Right lobe of liver (tissue), 6 donors: ENCODE measurements at places on chromosomes 4 and X.

- peak; percentile 90 for DNase-seq
Observed at GRCh38 chrX:1453951-1454785, 1.5 kb upstream of the ASMTL start.

GRCh38 chr4:47315346-47315745 lies 148.2 kb downstream of the COMMD8 start:
- no peak for DNase-seq

- no peak for DNase-seq
Observed at GRCh38 chr4:173490817-173491528, 39.1 kb downstream of the HAND2 start.

DNA sequence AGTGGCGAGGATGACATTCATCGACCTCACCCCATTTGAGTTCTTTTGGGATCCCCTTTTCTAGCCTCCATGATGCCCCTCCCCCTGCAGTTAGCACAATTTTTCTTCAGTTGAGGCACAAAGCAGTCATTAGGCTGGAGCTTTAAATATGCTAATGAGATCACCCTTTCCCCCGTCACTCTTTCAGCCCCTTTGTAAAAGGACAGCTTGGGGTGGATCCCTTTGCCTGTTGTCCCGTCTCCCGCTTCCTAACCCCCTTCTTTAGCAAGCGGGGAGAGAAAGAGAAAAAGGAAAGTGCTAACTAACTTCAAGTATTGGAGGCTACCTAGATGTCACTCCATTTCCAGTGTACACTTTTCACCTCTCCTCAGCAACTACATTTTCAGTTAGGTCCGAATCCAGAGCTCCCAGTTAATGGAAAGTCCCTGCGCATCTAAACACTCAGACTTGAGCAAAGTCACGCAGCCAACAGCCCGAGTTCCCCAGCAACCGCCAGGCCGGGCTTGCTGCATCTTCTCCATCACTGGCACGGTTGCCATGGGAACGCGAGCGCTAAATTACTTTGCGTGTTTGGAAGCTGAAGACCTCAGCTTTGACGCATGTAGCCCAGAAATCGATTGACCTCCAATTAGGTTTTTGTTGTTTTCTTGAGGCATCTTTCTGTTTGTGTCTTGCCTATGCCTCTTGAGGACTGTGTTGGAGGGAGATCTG lies 76.8 kb downstream of the RTL5 start:
- DNase-seq: no peak

- no peak for DNase-seq
Observed at GRCh38 chrX:150456941-150457340, 93.8 kb downstream of the MAMLD1 start.

GRCh38 chrX:2401590-2402360 lies 99.0 kb downstream of the DHRSX start:
- no peak for DNase-seq

DNA sequence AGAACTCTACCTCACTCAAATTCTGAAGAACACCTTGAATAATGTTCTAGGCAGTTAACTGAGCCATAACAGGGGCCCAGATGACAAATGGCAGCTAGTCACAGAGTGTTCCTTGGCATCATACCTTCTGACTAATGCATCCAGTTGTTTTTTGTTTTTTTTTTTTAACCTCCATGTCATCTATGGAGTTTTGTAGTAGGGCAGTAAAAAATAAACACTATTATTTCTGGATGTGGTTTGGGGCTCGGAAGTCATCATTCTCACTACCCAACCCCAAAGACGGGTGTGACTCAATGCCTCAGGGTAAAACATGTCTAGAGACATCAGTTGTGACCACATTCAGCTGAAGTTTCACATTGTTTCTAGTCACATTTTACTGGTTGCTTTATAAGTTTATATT lies 31.2 kb upstream of the MCF2 start:
- DNase-seq: no peak

DNA sequence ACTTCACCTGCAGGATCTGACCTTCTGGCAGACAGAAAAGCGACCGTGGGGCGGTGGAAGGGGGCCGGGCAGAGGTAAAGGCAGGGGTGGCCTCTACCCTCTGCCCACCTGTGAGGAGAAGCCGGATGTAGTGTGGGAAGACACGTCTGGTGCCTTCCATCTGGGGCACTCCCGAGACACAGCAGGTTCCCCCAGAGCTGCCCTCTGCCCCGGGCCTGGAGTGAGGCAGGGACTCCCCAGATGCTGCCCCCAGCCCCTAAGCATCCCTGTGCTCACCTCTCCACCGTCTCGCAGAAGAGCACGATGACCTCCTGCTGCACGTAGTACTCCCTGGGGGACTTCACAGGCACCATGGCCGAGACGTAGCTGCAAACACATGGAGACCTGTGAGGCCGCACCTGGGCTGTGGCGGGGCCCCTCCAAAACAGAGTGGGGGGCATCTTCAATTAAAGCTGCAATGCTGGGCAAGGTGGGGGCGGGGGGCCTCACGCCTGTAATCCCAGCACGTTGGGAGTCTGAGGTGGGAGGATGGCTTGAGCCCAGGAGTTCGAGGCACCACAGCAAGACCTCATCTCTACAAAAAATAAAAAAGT lies 75.3 kb upstream of the MXD4 start:
- no peak for DNase-seq

DNA sequence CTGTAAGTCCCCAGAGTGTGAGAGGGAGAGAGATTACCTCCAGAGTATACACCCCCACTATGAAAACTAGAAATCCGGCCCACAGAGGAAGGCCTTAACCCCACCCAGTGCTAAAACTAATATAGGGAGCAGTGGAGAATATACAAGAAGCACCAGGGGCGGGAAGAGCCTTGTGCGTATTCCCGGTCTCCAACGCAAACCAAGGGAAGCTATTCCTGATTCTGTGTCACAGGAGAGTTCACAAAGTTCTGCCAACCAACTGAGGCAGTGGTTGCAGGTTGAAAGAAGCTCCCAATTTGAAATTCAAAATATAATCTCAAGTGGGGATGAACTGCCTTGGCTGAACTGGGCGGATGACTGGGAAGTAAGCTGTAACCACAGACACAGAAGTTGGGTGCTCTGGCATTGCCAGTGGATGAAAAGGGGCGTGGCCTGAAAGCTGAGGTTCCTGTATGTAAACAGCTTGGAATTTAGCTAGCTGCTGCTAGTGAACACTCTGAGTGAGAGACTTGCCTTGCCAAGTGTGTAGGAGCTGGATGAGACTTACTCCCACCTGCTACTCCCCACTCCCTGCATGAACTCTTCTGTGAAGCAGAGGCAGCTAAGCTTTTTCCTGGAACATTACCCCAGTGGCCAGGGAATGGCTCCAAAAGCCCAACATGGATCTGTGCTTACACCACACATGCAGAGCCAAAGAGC lies 32.7 kb downstream of the ELF2 start:
- peak; percentile 48 for DNase-seq

GRCh38 chr4:20037745-20038144 lies 214.0 kb upstream of the SLIT2 start:
- DNase-seq: no peak

GRCh38 chrX:44903107-44903506 lies 30.1 kb downstream of the KDM6A start:
- DNase-seq: no peak

DNA sequence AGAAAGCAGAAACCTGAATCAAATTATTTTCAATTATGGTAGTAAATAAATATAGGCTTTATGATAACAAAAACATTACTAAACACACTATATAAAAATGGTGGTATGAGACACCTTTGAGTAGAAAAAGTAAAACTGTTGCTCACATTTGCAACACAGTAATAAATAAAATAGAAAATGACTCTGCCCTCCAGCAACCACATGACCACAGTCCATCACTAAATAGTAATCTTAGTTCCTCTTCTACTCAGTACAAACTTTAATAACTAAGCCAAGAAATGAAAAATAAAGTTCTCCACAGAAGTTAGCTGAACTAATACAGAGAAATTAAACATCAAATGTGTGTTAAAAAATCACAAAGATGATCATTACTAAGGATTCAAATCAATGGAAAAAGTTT lies 108.5 kb downstream of the ADGRA3 start:
- no peak for DNase-seq

GRCh38 chrX:153673428-153674218 lies at the start of gene PNCK:
Gene PNCK, minus strand, starts transcription at chrX:153673813. Its CDS starts 737 bp downstream, at chrX:153673076.
- no peak for DNase-seq

- DNase-seq: no peak
Observed at GRCh38 chr4:177187371-177187770, 122.3 kb upstream of the NEIL3 start.

GRCh38 chr4:145011636-145012035 lies 86.4 kb downstream of the ANAPC10 start:
- no peak for DNase-seq

DNA sequence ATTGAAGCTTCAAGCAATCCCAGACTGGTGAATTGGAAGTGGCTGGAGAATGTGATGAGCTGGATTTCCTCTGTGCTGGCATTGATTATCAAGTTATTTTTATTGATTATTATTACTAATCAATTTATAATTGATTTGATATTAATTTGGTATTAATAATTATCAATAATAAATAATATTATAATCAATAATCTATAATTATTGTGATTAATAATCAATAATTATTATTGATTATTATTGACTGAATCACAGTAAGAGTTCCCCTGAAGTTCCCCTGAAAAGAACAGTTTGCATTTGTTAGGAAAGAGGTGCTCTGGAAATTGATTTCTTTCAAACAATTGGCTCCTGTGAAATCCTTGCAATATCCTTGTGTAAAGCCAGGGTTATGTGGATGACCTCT lies 7.5 kb upstream of the FAM9A start:
- no peak for DNase-seq

DNA sequence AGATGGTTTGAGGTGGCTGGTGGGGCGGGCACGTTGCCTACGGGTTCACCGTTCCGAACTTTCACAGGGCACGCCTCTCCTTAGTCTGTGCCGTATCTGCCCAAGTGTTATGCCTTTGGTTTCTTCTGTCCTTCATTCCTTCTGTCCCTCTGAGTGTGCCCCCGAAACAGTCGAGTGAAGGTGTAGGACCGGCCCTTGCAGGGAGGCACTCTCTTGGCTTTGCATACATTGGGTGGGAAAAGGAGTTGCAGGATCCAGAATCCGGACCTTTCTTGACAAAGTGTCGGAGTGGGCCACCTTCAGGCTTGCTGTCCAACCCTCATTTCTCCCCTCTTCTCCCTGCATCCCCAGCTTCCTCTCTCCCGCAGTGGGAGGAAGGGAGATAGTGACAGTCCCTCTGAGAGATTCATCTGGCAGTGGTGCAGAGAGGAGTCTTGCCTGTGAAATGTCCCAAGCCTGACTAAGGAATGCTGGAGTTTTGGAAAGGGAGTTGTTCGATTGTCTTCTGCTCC lies 569 bp downstream of the ARFIP1 start:
- no peak for DNase-seq

DNA sequence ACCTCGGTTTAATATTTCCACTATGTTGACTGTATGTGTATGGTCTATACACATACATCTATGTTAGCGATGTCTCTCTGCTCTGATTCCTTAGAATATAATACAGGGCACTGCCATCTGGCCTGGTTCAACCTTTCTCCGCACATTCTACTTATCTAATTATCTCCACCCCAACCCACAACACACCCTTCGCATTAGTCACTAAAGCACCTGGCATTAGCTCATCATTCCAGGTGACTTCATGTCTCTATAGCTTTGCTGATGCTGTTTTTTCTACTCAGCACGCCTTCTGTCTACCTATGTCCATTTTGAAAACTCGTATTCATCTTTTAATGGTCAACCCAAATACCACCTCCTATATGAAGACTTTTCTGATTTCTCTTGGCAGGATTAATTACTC lies 425.2 kb upstream of the RASGEF1B start:
- no peak for DNase-seq

DNA sequence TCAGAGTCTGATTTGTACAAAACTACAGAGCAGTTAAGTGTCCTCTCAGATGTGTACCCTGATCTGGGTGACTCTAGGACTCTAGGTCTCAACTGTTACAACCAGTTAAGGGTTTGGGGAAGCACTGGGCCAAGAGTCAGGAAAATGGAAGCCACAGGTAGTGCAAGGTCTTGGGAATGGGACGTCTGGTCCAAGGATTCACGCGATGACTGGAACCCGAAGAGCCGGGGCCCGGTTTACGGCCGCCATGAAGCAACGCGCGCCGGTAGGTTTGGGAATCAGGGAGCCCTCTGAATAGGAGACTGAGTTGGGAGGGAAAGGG lies 321 bp upstream of the HPRT1 start:
- no peak for DNase-seq

DNA sequence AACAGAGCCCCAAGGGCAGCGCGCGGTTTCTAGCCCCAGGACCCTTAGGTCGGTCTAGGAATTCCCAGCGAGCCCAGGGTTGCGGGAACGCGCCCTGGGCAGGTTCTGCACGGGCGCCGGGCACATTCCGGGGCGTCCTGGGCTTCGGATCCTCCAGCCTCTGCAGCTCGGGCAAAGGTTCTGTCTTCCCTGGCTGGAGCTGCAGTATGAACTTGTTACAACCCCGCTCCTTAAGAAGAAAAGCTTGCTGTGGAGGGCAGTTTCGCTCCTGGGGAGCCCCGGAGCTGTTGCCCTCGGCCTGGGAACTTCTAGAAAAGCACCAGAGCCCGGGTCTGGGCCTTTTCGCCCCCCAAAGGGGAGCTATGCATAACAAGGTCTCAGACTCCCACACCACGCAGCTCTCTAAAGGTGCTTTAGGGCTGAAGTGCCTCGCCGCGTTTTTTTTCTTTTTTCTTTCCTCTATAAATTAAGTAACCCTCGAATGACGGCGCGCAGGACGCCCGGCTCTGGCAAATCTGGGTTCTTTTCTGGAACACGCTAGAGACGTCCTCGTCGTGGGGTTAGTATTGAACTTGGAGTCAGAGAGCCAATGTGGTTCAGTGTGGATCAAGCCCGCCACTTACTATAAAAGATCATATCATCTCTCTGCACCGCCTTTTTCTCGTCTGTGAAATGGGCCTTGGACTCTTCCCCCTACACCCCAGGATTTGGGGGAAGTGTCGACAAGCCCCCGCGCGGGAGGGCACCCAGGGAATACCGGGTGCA lies 5.7 kb downstream of the MSX1 start:
- DNase-seq: no peak

- no peak for DNase-seq
Observed at GRCh38 chr4:146347822-146348221, 133.5 kb downstream of the REELD1 start.

DNA sequence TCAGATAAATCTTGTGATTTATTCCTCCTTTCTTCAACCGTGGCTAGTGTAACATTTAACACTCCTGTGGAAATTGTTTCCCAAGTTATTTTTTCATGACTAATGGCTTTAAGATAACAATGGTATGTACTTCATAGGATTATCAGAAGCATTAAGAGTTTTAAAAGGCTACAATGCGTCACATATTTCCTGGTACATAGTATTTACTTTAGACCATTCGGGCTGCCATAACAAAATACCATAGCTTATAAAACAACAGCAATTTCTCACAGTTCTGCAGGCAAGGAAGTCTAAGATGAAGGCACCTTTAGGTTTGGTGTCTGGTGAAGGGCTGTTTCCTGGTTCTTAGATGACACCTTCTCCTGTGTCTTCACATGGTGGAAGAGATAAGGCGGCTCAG lies 158.6 kb downstream of the PAPSS1 start:
- DNase-seq: no peak
